NCI-H524 treated with DMSO at 0.1 percent for 48 hours (cell line): ENCODE measurements at places on chromosomes 11 and 22.

DNA sequence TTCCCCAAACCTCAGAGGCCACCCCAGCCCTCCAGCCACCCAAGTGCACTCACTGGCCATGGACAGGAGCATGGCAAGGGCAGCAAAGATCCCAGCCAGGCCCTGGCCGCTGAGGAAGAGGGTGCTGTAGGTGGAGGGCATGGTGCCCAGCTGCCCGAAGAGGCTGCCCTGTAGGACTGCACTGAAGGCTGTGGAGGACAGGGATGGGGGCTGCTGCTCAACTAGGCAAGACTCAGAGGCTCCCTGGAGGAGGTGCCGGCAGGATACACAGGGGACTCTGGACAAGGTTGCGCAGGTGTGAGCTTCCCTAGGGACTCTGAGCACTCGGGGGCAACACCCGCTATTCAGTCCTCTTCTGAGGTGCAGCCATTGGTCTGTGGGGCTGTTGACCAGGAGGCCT, 3.1 kb downstream of the SLC29A2 start:
- DNase-seq = no peak

DNA sequence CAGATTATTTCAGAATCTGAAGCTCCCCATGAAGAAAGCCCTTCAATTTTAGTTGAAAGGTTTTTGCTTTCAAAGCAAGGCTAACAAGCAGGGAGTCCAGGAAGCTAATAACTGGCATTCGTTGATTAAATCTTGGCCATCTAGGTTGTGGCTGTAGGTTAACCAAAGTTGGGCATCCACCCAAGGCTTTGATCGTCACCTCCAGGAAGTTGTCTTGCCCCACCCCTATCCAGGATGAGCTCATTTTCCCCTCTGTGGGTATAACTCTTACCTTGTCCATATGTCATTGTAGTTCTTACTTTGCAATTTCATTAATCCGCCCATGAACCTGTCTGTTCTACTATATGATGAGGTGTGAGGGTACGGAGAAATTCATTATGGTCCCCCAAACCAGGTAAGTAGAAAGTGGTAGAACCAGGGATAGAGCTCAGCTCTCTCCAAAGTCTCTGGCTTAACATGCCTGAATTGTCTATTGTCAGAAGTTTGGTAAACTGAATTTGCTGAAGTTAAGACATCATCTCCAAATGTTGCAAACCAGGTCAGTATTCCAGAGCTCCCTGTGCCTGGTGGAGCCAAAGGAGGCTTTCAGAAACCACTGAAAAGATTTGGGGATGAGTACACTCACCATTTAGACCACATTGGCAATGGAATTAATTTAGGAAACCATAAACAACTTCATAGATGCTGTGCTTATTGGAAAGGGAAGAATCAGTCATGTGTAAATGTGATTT, 97.1 kb downstream of the CD44 start:
- DNase-seq = no peak

- DNase-seq = no peak
These were observed 19.8 kb downstream of the SCGB1A1 start for GRCh38 chr11:62438641-62439040.

DNA sequence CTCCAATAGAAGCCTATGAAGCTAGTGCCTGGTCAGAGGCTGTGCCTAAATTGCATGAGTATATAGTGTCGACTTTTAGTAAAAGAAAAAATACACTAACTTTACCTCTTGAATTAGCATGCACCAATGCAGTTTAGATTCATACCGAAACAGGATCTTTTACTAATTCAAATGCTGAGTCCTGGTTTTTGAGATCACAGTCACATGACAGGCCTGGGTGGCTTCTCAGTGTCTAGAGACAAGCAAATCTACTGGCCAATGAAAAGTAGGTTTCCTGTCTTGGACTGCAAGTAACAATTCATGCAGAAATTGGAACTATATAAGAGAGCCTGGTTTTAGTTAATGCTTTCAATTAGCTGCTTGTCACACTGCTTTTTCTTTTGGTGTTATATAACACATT, 7.2 kb downstream of the ARHGEF12 start:
- DNase-seq = no peak

- DNase-seq = no peak
These were observed 13.1 kb downstream of the MRGPRG start for GRCh38 chr11:3205261-3206155.

DNA sequence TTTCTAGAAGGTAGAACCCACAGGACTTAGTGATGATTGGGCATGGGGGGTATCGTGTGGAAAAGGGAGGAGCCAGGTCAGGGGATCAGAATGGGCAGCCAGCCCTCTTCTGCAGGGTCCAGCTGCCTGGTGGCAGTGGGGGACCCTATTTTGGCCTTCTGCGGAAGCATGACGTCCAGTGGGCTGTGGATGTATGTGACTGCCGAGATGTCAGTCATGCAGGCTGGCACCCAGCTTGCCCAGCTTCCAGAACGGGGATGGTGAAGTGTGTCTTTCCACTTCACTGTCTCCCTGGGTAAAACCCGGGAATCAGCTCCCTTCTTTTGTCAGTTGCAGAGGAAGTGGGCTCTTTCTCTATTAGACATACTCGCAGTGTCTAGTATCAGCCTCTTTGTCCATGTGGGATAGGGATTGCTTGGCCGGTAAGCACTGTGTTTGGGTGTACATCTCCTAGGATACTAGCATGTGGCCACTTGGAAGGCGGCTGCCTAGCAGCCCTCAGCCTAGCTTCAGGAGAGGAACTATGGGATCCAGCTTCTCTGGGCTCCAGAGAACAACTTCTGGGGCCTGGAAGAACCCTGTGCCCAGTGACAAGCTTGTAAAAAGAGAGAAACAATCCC, 51.4 kb downstream of the GRIK4 start:
- DNase-seq = no peak

GRCh38 chr11:64853709-64854108, 9.3 kb upstream of the CDC42BPG start:
- no peak for DNase-seq

DNA sequence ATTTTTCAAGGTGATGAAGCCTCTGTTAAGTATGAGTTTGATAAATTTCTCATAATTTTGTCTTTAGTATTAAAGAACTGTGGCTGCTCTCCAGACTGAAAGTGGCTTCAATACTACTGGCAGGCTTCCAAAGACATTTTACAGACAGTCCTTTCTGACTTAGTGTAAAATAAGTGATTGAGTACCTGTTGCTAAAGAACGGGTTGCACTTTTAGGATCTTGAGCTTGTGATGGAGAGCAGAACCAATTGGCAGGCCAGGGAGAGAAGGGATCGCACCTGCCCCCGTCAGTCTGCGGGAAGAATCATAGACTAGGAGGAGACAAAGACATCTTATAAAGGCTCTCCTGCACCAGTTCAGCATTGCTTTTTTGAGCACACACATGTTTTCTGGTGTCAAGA, 4.4 kb downstream of the NCAM1 start:
- peak; percentile 42 for DNase-seq

DNA sequence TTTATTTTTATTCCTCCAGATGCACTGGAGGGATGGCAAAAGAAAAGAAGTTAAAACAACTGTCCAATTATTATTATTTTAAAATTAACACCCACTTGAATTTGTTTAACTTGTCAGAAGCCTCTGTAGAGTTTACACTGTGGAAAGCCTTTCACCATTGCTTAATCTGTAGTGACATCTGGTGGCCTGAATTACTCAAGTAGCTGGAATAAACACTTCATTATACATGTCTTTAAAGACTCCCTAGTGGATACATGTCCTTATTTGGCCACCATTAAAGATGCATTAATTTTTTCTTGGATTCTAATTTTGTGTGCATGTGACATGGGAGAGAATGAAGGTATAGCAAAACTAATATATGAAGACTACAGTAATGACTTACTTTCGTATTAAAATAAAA, 1496.5 kb downstream of the FAM181B start:
- peak; percentile 47 for DNase-seq

- DNase-seq = no peak
These were observed 35.1 kb downstream of the CAPN1 start for GRCh38 chr11:65216830-65217229.

- DNase-seq = no peak
These were observed 4.3 kb downstream of the SELENOM start for GRCh38 chr22:31103111-31103510.

GRCh38 chr11:48017831-48018527, 37.6 kb downstream of the PTPRJ start:
- no peak for DNase-seq

DNA sequence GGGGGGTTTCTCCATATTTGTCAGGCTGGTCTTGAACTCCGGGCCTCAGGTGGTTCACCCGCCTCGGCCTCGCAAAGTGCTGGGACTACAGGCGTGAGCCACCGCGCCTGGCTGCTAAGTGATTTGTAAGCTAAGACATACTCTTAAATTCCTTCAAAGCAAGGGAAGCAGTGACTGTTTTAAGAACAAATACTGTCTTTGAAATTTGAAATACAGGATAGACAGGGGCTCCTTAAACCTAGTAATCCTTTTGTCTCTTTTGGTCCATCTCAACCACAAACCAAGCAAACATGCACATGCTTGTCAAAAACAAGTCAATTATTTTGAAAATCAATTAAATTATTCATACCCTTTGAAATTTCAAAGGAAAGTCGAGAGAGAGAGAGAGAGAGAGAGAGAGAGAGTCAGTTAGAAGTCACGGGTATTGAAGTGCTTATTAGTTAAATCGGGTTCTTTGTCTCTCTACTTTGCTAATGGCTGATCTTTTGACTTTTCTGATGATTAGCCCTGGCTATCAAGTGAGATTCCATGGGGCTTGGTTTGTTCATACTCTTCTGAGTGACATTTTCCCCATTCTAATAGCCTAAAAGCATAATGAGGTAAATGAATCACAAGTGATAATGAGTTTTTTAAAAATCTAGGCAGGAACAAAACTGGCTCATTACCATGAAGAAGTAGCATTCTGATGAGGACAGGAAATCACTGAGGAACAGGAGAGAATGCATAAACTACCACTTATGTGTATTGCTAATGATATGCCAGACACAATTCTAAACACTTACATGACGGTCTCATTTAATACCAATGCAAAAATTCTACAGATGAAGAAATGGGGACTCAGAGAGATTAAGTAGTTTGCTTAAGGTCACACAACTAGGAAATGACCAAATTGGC, 48.0 kb downstream of the MCHR1 start:
- DNase-seq = no peak

DNA sequence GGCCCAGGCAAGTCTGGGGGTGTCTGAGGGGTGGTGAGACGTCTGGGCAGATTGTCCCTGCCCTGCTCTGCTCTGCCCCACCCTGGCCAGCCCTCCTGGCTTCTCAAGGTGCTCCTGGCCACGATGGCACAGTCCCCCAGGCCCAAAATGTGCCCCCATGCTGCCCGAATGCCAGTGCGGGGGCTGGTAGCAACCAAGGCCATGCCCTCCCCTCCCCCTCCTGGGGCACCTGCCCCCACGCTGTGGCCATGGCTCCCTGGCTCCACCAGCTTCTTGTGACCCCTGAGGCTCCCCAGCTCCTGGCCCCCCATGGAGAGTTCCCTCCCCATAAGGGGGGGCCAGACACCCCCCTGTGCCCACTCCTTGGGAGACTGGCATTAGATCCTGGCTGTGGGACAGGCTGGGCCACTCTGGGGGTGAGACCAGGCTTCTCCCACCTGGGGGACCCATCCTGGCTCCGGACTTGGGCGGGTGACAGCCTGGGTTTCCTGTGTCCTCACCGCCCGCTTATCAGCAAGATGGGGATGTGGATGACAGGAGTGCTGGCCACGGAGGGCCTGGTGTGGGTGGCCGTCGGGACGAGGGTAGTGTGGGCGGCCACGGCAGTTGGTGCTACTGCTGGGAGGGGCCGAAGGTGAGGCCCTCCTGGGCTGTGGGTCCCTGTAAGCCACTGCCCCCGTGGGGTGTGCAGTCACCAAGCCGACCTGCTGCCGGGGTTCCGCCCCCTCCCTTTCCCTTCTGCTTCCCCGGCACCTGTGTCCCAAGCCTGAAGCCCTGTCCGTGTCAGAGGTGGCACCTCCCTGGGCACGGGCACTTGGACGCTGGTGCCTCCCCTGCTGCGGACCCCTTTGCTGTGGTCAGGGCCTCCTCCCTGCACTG, 15.9 kb upstream of the MUC6 start:
- no peak for DNase-seq

DNA sequence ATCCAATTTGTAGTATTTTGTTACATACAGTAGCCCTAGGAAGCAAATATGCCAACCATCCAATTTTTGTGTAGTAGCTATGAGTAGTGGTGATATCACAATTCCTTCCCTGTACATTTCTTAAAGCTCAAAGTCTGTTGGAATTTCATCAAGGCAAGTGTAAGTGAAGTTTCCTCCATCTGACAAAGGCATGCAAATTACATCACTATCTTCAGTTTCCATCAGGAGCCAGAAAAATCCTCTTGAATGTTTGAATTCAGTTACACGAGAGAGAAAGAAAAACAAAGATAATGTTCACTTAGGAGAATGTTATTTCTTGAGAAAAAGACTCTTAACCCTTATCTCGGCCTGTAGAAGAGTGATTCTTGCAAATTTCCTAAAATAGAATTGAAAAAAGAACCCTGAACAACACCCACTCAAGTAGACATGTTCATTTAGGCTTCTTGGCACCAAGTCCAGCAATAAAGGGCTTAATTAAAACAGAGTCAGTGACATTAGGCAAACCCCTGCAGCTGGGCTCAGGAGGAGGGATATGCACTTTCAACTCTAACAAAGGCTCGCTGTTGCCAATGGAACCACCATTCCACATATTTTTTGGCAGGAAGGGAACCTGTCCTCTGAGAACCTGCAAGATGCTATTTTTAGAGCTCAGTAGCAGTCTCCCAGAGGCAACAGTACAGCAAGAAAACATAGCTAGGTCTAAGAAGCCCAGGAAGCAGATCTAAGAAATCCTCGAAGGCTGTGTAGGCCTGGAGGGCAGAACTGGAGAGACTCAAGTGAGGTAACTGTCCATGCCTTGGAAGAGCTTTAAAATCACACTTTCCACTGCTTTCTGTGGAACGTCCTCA, 144.6 kb downstream of the CCDC81 start:
- DNase-seq = no peak

DNA sequence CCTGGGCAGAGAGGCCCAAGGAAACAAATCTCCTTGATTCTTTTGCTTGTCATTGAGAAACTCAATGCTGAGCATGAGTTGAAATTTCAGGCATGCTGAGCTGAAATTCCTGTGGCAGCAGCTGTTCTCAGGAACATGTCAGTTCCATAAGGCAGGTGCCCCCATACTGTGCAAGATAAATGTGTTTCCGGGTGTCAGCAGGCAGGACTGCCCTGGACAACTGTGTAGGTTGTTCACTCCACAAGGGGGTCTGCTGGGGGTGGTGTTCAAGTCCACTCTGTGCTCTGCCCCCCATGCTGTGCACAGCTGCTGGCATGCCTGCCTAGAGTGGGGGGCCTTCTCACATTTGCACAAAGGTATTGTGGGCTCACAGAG, 133.7 kb downstream of the CTTN start:
- no peak for DNase-seq

DNA sequence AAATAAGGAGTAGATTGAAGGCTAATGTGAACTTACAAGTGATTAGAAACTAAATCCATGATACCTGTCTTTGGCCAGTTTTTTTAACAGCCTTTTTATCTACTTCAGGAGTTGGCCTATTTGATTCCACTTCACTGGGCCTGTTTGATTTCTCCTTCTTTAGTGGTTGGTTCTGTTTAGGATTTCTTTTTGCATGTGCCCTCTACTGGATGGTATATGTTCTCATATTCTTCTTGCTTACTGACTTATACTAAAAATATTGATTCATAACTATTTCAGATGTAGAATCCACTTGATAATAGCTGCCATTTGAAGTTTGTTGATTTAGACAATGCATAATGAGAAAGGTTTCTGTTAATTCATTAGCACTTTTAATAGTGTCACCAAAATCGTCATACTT, 53.9 kb downstream of the USP47 start:
- no peak for DNase-seq
